ENCODE measurements at places on chromosomes 5 and 9. TPM values are rescaled to one million over a fixed set of nuclear protein-coding genes. Genes with fewer than 3 reads are reported as not detected.

ENTREP1 gene
- total RNA-seq, result 2.3 TPM

OBP2B gene
- not detected for total RNA-seq

- H3K36me3 ChIP-seq, result no peaks in the 10 kb centered on the region
- H3K4me1 ChIP-seq, result peaks cover 17% of the 10 kb centered on the region
- no peak overlapping the region for H3K27ac ChIP-seq
- peaks cover 30% of the 10 kb centered on the region for H3K27me3 ChIP-seq
- no peak overlapping the region for H3K4me3 ChIP-seq
These were observed 196.5 kb downstream of the GADD45G start for GRCh38 chr9:89801341-89801740.

DNA sequence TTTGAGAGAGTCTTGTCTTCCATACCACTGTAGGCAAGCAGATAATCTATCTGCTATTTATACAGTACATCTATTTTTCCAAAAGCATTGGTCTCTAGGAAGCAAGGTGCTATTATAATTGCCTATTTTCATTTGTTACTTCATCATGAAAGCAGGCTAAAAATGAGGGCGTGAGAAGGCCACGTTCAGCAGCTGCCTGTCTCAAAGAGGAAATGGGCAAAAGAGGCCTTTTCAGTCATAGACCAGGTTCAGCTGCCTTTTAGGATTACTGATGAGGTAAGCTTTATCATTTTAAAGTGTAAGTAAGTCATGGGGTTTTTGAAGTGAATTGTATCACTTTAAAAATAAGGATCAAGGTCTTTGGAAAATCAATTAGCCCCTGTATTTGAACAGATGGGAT, 1091.1 kb upstream of the DMAC1 start:
- no peak for DNase-seq
- H3K4me3 ChIP-seq, result no peak overlapping the region
- H3K27me3 ChIP-seq, result no peaks in the 10 kb centered on the region
- peaks cover 13% of the 10 kb centered on the region for H3K4me1 ChIP-seq

GRCh38 chr9:126028746-126029145, 281.6 kb downstream of the PBX3 start:
- no peak for DNase-seq
- no peaks in the 10 kb centered on the region for H3K36me3 ChIP-seq
- H3K27me3 ChIP-seq, result peaks cover 13% of the 10 kb centered on the region
- H3K4me1 ChIP-seq, result no peaks in the 10 kb centered on the region

- H3K4me3 ChIP-seq, result no peak overlapping the region
- no peaks in the 10 kb centered on the region for H3K36me3 ChIP-seq
- no peak overlapping the region for H3K27ac ChIP-seq
These were observed 41.8 kb upstream of the PAM start for GRCh38 chr5:102713278-102713677.

- peak overlapping the region; percentile 69 for H3K27ac ChIP-seq
- H3K4me1 ChIP-seq, result peaks cover 18% of the 10 kb centered on the region
- peaks cover 6% of the 10 kb centered on the region for H3K36me3 ChIP-seq
- no peak overlapping the region for H3K4me3 ChIP-seq
These were observed 111.3 kb downstream of the SSBP2 start for GRCh38 chr5:81639556-81639955.
